Astrocyte (in vitro differentiated cells and primary cell): ENCODE measurements at places on chromosomes 7 and 10.

GRCh38 chr10:130022086-130022485, 58.0 kb upstream of the EBF3 start:
- no peak overlapping the region for H3K27ac ChIP-seq
- no peaks in the 10 kb centered on the region for H3K27me3 ChIP-seq
- peaks cover 23% of the 10 kb centered on the region for H3K4me1 ChIP-seq
- H3K4me3 ChIP-seq, result no peak overlapping the region

- H3K36me3 ChIP-seq, result peaks cover 49% of the 10 kb centered on the region
- DNase-seq, result no peak
- H3K27ac ChIP-seq, result no peak overlapping the region
Observed at GRCh38 chr10:73759512-73760115, 15.4 kb downstream of the SEC24C start.

DNA sequence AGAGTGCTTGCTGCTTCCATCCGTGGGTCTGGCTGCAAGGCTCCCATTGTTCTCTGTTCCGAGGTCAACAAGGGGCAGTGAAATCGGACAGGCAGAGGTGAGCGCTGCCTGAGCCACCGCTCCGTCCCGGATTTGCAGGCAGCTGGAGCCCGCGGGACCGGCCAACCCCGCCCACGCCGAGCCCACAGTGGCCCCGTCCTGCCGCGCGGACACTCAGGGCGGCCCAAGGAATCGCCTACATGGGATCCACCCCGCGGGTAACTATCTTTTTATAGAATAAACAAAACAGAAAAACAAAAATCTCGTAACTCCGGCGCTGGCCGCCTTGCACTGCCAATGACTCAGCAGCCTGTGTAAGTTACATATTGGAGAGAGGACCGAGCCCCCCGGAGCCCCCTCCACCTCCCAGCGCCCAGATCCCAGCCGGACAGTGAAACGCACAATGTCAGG, 1.9 kb downstream of the BNIP3 start:
- H3K4me3 ChIP-seq, result peak overlapping the region; percentile 53
- peaks cover 17% of the 10 kb centered on the region for H3K4me1 ChIP-seq
- DNase-seq, result no peak
- no peaks in the 10 kb centered on the region for H3K27me3 ChIP-seq
- H3K36me3 ChIP-seq, result no peaks in the 10 kb centered on the region

- peaks cover 17% of the 10 kb centered on the region for H3K36me3 ChIP-seq
- DNase-seq, result no peak
- H3K27me3 ChIP-seq, result no peaks in the 10 kb centered on the region
- no peaks in the 10 kb centered on the region for H3K4me1 ChIP-seq
- H3K27ac ChIP-seq, result no peak overlapping the region
- H3K4me3 ChIP-seq, result no peak overlapping the region
Observed at GRCh38 chr10:126309228-126309883, 78.9 kb downstream of the ADAM12 start.

- H3K27ac ChIP-seq, result no peak overlapping the region
- no peaks in the 10 kb centered on the region for H3K36me3 ChIP-seq
- H3K4me1 ChIP-seq, result no peaks in the 10 kb centered on the region
- H3K27me3 ChIP-seq, result no peaks in the 10 kb centered on the region
- H3K4me3 ChIP-seq, result no peak overlapping the region
- DNase-seq, result peak; percentile 41
Observed at GRCh38 chr7:85474234-85474633, 287.4 kb upstream of the SEMA3D start.

- H3K27ac ChIP-seq, result no peak overlapping the region
- DNase-seq, result no peak
- H3K36me3 ChIP-seq, result no peaks in the 10 kb centered on the region
- no peaks in the 10 kb centered on the region for H3K27me3 ChIP-seq
- no peaks in the 10 kb centered on the region for H3K4me1 ChIP-seq
Observed at GRCh38 chr7:7512861-7513597, 22.6 kb downstream of the COL28A1 start.

DNA sequence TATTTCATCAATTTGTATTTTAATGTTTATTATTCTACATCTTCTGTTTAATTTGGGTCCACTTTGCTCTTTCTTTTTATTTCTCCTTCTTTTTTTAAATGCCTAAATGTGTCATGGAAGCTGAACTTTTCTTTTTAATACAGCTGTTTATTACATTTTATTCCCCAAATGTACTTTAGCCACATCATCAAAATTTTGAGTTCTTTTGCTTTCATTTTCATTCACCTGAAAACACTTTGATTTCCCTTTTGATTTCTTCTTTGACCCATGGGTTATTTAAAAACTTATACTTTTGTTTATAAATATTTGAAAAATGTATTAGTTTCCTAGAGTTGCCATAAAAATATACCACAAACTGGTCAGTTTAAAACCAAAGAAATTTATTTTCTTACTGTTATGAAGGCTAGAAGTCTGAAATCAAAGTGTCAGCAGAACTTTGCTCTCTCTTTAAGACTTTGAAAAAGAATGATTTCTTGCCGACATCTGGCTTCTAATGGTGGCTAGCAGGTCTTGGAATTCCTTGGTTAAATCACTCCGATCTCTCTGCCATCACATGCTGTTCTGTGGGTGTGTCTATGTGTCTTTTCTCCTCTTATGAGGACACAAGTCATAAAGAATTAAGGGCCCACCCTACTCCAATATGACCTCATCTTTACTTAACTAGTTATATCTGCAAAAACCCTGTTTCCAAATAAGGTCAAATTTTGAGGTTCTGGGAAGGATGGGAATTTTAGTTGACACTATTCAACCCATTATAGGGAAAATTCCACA, 225.5 kb downstream of the ANKRD7 start:
- no peaks in the 10 kb centered on the region for H3K27me3 ChIP-seq
- DNase-seq, result no peak
- no peak overlapping the region for H3K4me3 ChIP-seq
- H3K4me1 ChIP-seq, result no peaks in the 10 kb centered on the region
- no peak overlapping the region for H3K27ac ChIP-seq

DNA sequence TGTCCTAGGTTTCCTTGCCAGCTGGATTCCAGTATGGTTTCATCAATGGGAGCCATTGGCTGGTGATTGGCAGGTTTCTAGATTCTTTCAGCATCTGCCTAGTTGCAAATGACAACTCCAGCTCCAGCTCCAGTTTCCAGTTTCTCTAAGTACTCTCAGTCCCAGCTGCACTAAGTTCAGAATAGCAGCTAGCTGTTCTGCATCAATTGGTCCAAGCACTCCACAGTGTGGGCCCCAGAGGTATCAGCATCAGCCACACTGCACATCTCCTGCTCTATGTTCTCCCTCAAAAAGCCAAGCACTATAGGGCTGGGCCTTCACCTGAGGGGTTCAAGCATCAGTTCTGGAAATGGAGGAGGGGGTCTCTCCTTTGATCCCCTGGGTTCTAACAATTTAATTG, 143.4 kb downstream of the VPS50 start:
- DNase-seq, result no peak
- H3K4me1 ChIP-seq, result no peaks in the 10 kb centered on the region
- no peak overlapping the region for H3K27ac ChIP-seq
- peaks cover 15% of the 10 kb centered on the region for H3K27me3 ChIP-seq

GRCh38 chr7:118140468-118140867, 43.5 kb upstream of the LSM8 start:
- H3K27ac ChIP-seq, result no peak overlapping the region
- no peak overlapping the region for H3K4me3 ChIP-seq
- no peaks in the 10 kb centered on the region for H3K4me1 ChIP-seq
- no peaks in the 10 kb centered on the region for H3K36me3 ChIP-seq

- H3K4me1 ChIP-seq, result no peaks in the 10 kb centered on the region
- H3K36me3 ChIP-seq, result no peaks in the 10 kb centered on the region
- no peak for DNase-seq
- no peak overlapping the region for H3K4me3 ChIP-seq
Observed at GRCh38 chr7:114653364-114654088, 238.9 kb downstream of the FOXP2 start.

DNA sequence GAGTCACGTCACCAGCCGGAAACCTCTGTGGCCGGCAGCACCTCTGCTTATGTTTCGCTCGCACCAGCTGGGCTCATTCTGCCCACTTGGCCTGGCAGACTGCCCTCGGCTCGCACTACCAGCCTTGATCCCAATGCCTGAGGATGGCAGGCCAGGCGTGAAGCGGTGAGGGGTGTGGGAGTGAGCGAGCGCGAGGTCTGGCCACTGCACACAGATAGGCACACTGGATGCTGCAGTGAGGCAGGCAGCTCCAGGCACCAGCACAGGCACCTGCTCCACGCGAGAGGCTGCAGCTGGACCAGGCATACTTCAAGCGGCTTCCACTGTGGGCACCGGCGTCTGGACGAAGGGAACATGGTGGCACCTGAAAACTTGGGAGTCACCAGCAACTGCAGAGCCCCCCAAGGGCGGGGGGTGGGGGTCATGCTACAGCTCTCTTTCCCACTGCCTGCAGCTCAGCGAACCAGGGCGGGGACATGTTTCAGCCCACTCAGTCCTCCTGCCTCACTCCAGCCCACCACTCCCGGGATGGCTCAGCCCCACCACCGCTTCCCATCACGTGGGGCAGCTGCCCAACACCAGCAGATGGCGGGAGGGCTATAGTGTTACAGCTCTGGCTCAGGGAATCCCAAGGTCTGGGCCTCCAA, 5.4 kb upstream of the DMTF1 start:
- H3K27ac ChIP-seq, result no peak overlapping the region
- H3K27me3 ChIP-seq, result no peaks in the 10 kb centered on the region
- H3K36me3 ChIP-seq, result no peaks in the 10 kb centered on the region
- no peaks in the 10 kb centered on the region for H3K4me1 ChIP-seq
- no peak overlapping the region for H3K4me3 ChIP-seq
- no peak for DNase-seq
